ENCODE measurements at places on chromosomes 3 and 15. TPM values are rescaled to one million over a fixed set of nuclear protein-coding genes. Genes with fewer than 3 reads are reported as not detected.

The SH2D7 gene
- 0.56 TPM for polyA plus RNA-seq

The DZIP1L gene
- polyA plus RNA-seq, result 22.7 TPM

The PTH1R gene
- 73.3 TPM for polyA plus RNA-seq

GRCh38 chr3:48747015-48747615 is 30.1 kb upstream of the IP6K2 start:
- no peaks in the 10 kb centered on the region for H3K4me1 ChIP-seq
- no peak for DNase-seq
- H3K27me3 ChIP-seq, result no peaks in the 10 kb centered on the region

GRCh38 chr3:124934577-124934976 is at the start of gene MUC13:
Gene MUC13 (minus strand): TSS chr3:124934751. CDS start chr3:124934712, 39 bp downstream.
- no peaks in the 10 kb centered on the region for H3K4me1 ChIP-seq
- no peak within 1 kb of the TSS for H3K4me3 ChIP-seq
- H3K36me3 ChIP-seq, result no peaks in the 10 kb centered on the region
- H3K27ac ChIP-seq, result no peak within 1 kb of the TSS

GRCh38 chr3:13015286-13016082 is 57.7 kb downstream of the IQSEC1 start:
- no peaks in the 10 kb centered on the region for H3K27me3 ChIP-seq
- H3K4me1 ChIP-seq, result peaks cover 14% of the 10 kb centered on the region
- peak overlapping the region; percentile 96 for H3K27ac ChIP-seq
- H3K4me3 ChIP-seq, result no peak overlapping the region
- H3K36me3 ChIP-seq, result no peaks in the 10 kb centered on the region
- peak; percentile 80 for DNase-seq

GRCh38 chr3:33067484-33067883 is 29.5 kb downstream of the GLB1 start:
- no peak for DNase-seq
- H3K4me1 ChIP-seq, result no peaks in the 10 kb centered on the region
- no peak overlapping the region for H3K27ac ChIP-seq
- H3K36me3 ChIP-seq, result no peaks in the 10 kb centered on the region
- no peak overlapping the region for H3K4me3 ChIP-seq
- H3K27me3 ChIP-seq, result no peaks in the 10 kb centered on the region

- H3K4me3 ChIP-seq, result no peak overlapping the region
- peak; percentile 42 for DNase-seq
- H3K27me3 ChIP-seq, result no peaks in the 10 kb centered on the region
- H3K4me1 ChIP-seq, result peaks cover 6% of the 10 kb centered on the region
Measured at GRCh38 chr15:51046799-51047449, 47.8 kb downstream of the TNFAIP8L3 start.

The PRTG gene
- polyA plus RNA-seq, result 6.8 TPM

The RAB6B gene
- polyA plus RNA-seq, result 5.9 TPM

The TM2D3 gene
- 66.5 TPM for polyA plus RNA-seq

- no peaks in the 10 kb centered on the region for H3K27me3 ChIP-seq
- no peak for DNase-seq
- no peaks in the 10 kb centered on the region for H3K4me1 ChIP-seq
Measured at GRCh38 chr3:64081235-64081630, 57.9 kb upstream of the PSMD6 start.

DNA sequence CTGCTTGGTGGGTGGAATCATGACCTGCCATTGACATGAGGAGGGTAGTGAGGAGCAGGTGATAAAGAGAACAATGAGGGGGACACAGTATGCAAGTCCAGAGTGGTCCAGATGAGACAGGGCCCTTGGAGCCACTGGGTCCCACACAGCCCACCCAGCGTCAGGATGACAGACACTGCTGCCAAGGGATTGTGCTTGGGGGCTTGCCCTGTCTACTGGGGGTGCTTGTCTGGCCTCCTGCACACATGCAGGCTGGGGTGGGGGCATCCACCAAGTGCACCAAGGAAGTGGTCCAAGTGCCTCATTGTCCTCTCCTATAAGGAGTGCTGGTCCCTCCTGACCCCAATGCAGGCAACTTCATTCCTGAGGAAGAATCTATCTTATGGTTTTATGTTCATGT is 39.2 kb upstream of the CTSH start:
- no peak for DNase-seq
- H3K36me3 ChIP-seq, result no peaks in the 10 kb centered on the region
- H3K4me3 ChIP-seq, result no peak overlapping the region
- H3K27me3 ChIP-seq, result no peaks in the 10 kb centered on the region

DNA sequence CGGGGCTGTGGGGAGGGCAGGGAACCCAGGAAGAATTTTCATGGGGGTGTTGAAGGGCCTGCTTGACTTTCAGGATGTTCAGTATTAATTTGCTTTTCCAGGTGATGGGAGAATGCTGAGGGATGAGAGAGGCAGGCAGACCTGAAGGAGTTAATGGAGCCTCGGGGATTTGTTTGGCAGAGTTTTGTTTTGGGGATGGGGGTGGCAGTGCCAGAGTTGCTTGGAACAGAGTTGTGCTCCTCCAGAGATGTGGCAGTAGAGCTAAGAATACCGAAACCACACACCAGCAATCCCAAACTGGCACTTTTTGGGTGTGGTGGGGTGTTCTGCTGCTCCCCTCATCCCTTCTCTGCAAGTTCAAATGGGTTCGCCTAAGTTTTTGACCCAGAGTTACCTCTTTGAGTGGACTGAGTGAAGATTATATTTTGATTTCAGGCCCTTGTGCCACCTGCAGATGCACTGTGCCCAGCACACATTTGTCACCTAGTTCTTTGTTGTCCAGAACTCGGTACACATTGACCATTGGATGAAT is 1.6 kb downstream of the BOC start:
- H3K27ac ChIP-seq, result no peak overlapping the region
- peak overlapping the region; percentile 47 for H3K4me3 ChIP-seq

The DAG1 gene
- polyA plus RNA-seq, result 58.1 TPM

GRCh38 chr3:88019024-88019423 is 39.8 kb downstream of the CGGBP1 start:
- H3K36me3 ChIP-seq, result no peaks in the 10 kb centered on the region
- H3K4me1 ChIP-seq, result no peaks in the 10 kb centered on the region
- no peak overlapping the region for H3K27ac ChIP-seq
- DNase-seq, result no peak
- H3K27me3 ChIP-seq, result no peaks in the 10 kb centered on the region
- H3K4me3 ChIP-seq, result no peak overlapping the region

- H3K27me3 ChIP-seq, result no peaks in the 10 kb centered on the region
- H3K36me3 ChIP-seq, result no peaks in the 10 kb centered on the region
- DNase-seq, result no peak
- no peak overlapping the region for H3K27ac ChIP-seq
Measured at GRCh38 chr3:139530717-139531116, 8.8 kb downstream of the RBP1 start.

GRCh38 chr3:32913790-32914446 is 37.5 kb upstream of the CCR4 start:
- no peak overlapping the region for H3K4me3 ChIP-seq
- peaks cover 6% of the 10 kb centered on the region for H3K4me1 ChIP-seq
- no peaks in the 10 kb centered on the region for H3K27me3 ChIP-seq
- DNase-seq, result no peak
- H3K36me3 ChIP-seq, result no peaks in the 10 kb centered on the region
- peak overlapping the region; percentile 33 for H3K27ac ChIP-seq

DNA sequence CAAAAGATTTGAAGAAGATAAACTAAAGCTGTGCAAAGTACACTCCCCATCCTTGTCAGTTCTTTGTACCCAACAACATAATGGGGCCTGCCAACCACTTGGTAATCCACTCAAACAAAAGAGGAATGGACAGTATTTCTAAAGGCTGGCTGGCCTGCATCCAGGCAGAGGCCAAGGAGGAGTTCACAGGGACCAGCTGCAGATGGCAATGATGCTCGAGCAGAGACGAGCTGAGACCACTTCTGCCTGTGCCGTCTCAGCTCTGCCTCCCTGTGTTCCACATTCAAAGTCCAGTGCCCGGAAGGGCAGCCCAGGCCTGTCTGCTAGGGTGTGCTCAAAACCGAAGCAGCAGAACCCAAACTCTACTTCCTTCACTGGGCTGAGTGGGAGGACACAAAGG is 14.3 kb downstream of the CXCR6 start:
- no peaks in the 10 kb centered on the region for H3K4me1 ChIP-seq
- no peak for DNase-seq
- no peaks in the 10 kb centered on the region for H3K27me3 ChIP-seq

The TBL1XR1 gene
- 135 TPM for polyA plus RNA-seq

- H3K27me3 ChIP-seq, result no peaks in the 10 kb centered on the region
- H3K36me3 ChIP-seq, result no peaks in the 10 kb centered on the region
- DNase-seq, result no peak
- no peak overlapping the region for H3K4me3 ChIP-seq
- no peak overlapping the region for H3K27ac ChIP-seq
- H3K4me1 ChIP-seq, result no peaks in the 10 kb centered on the region
Measured at GRCh38 chr3:189954733-189955665, 165.7 kb downstream of the P3H2 start.

The ANKRD34C gene
- not detected for polyA plus RNA-seq

The RTF1 gene
- 65.7 TPM for polyA plus RNA-seq

The SLC28A1 gene
- polyA plus RNA-seq, result 0.23 TPM

The LNP1 gene
- 13.0 TPM for polyA plus RNA-seq

DNA sequence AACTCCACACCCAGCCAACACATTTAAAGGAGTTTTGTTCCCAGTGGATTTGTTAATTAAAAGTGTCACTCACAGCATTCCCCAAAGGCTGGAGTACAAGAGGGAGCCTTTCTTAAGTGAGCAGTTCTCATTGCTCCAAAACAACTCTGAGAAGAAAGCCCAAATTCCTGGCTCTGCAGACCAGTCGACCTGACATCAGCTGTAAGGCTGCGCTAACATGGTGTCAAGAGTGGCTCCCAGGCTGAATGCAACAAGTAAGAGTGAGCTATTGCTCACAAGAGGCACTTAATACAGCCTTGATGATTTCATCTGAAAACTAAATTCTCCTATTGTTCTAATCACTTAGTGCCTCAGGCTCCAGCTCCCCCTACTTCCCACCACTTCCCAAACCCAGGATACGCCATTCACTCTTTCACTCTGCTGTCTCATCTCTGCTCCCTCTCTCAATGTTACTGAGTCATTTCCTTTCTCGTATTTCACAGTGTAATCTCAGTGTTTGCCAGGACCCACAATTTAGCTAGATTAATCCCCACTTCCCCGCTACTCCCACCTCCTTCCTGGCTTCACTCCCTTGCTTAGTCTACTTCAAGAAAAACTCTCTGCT is 81.8 kb downstream of the WWTR1 start:
- DNase-seq, result no peak
- H3K36me3 ChIP-seq, result no peaks in the 10 kb centered on the region
- peaks cover 71% of the 10 kb centered on the region for H3K4me1 ChIP-seq
- H3K4me3 ChIP-seq, result no peak overlapping the region
- peak overlapping the region; percentile 75 for H3K27ac ChIP-seq

The PCOLCE2 gene
- 2.9 TPM for polyA plus RNA-seq

DNA sequence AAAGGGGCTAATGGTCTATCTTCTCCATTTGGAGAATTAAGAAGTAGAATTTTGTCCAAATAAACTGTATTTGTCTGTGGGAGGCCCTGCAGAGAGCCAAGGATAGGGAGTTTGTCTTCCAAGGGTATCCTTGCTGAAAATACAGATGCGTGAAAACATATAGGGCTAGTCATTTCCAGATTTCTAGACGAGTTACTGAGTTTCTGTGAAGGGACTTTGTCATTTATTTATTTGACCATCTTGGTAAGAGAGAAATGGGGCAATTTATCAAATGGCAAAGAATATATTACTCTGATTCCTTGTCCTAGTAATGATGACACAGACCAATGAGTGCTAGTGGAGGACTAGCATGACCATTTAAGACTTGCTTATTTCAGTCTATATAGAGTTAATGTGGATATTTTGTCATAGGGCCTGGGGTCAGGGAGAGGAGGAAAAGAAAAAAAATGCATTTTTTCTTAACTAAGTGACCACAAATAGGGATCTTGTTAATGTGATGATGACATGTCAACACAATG is 376.6 kb upstream of the ONECUT1 start:
- no peaks in the 10 kb centered on the region for H3K4me1 ChIP-seq
- H3K4me3 ChIP-seq, result no peak overlapping the region
- H3K36me3 ChIP-seq, result no peaks in the 10 kb centered on the region
- H3K27ac ChIP-seq, result no peak overlapping the region
- no peaks in the 10 kb centered on the region for H3K27me3 ChIP-seq

The BBX gene
- polyA plus RNA-seq, result 59.1 TPM

The RBMS3 gene
- polyA plus RNA-seq, result 30.6 TPM

GRCh38 chr3:197168063-197168462 is 130.3 kb downstream of the DLG1 start:
- H3K27ac ChIP-seq, result no peak overlapping the region
- no peak overlapping the region for H3K4me3 ChIP-seq
- H3K36me3 ChIP-seq, result peaks cover 4% of the 10 kb centered on the region
- H3K4me1 ChIP-seq, result no peaks in the 10 kb centered on the region
- no peaks in the 10 kb centered on the region for H3K27me3 ChIP-seq
- no peak for DNase-seq

GRCh38 chr15:101146118-101146702 is 105.6 kb downstream of the CHSY1 start:
- no peaks in the 10 kb centered on the region for H3K36me3 ChIP-seq
- no peak overlapping the region for H3K27ac ChIP-seq
- H3K4me1 ChIP-seq, result no peaks in the 10 kb centered on the region
- H3K4me3 ChIP-seq, result no peak overlapping the region

DNA sequence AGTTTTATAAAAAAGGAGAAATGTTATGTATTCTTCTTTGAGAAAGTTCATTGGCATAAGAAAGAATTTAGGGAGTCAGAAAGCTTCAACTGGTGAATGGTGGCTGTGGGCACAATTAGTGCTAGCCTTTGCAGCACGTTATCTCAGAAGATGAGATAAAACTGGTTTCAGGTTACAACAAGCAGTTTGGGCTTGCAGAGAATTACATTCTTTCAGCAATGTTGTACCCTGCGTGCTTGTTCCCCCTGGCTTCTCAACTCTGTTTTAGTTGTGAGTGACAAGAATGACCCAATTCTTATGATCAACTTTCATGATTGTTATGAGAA is 31.6 kb upstream of the ACP3 start:
- H3K27me3 ChIP-seq, result no peaks in the 10 kb centered on the region
- no peaks in the 10 kb centered on the region for H3K36me3 ChIP-seq
- H3K4me1 ChIP-seq, result peaks cover 10% of the 10 kb centered on the region

The DNASE1L3 gene
- 2.0 TPM for polyA plus RNA-seq

The SLCO2A1 gene
- polyA plus RNA-seq, result 54.3 TPM

DNA sequence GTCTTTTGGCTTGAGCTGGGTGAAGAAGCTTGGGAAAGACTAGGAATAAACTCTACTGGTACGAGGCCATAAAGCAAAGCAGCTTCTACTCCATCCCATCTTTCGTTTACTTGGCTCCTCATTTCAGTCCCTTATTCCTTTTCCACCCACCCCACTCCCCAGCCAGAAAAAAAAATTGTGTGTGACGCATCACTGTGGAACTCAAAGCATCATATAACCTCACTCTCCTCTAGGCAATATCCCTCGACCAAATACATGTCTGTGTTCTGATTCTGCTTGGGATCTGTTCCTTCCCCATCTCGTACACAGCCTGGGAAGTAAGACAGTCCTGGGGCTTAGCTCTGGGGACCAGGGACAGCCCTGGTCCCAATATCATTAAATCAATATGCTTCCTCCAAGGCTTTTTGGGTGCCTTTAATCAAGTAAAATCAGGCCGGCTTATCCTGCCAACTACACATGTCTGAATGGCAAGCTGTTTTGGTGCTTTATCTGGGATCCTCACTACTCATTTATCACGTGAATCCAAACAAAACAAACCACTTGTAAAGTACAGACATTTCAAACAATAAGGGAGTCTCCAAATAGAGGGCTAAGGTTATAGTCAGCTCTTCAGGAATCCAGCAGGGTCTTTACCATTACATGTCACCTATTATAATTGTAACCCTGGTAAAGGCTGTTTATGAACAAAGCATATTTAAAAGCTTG is 74.9 kb upstream of the ZBED2 start:
- H3K27me3 ChIP-seq, result no peaks in the 10 kb centered on the region
- no peaks in the 10 kb centered on the region for H3K36me3 ChIP-seq
- no peak overlapping the region for H3K4me3 ChIP-seq
- peaks cover 33% of the 10 kb centered on the region for H3K4me1 ChIP-seq
- H3K27ac ChIP-seq, result no peak overlapping the region
- DNase-seq, result no peak

GRCh38 chr3:127038466-127038865 is 55.6 kb downstream of the PLXNA1 start:
- no peak overlapping the region for H3K27ac ChIP-seq
- peaks cover 12% of the 10 kb centered on the region for H3K36me3 ChIP-seq
- no peaks in the 10 kb centered on the region for H3K27me3 ChIP-seq
- no peak overlapping the region for H3K4me3 ChIP-seq

Measured in left lung (tissue), 14 donors.